ENCODE measurements at places on chromosomes 13 and 19.

DNA sequence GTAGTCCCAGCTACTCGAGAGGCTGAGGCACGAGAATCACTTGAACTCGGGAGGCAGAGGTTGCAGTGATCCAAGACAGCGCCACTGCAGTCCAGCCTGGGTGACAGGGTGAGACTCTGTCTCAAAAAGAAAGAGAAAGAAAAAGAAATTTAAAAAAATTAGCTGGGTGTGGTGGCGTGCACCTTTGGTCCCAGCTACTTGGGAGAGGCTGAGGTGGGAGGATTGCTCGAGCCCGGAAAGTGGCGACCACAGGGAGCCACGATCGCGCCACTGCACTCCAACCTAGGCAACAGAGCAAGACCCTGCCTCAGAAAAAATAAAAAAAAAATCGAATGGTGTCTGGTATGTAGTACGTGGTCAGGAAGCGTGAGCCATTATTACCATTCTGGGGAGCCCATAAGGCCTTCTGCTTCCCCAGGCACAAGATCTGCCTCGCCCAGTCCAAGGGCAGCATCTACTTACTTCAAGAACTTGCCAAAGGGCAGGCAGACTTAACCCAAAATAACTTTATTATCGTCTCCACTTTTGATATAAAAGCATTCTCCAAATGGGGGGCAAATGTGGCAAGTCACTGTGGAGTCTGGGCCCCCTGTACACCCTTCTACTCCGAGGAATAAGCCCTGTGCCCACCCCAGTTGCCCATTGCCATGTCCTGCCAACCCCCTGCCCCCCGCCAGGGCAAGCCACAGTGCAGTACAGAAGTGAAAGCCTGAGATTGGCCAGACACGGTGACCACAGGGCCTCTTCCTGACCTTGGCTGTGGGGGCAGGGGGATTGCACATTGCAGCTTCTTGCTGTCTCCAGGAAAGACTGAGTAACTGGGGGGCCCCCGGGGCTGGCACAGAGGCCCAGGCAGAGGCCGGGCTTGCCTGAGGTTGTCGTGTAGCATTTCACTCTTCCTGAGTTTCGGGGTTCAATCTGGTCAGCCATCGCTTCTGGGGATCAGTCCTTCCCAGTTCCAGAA is 12.6 kb downstream of the CCL25 start:
- no peak for DNase-seq

DNA sequence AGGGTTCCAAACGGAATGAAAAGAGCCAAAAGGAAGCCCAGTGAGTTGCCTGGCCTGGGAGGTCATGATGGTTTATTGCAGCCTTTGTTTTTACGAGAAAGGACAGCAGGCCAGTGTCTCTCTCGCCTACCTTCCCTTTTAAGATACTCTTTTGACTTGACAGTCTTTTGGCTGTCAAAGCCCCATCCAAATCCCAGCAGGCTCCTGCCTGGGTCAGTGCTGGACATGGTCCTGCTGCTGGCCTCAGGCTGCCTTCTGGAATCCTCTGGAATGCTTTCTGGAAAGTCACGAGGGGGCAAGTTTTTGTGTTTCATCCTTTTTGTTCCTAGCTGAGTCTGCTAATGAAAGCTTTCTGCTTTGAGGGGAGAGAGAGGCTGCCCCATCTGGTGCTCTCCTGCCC is 444.8 kb downstream of the OLFM4 start:
- DNase-seq, result no peak

GRCh38 chr13:113272031-113272430 is 25.0 kb upstream of the LAMP1 start:
- DNase-seq, result no peak

DNA sequence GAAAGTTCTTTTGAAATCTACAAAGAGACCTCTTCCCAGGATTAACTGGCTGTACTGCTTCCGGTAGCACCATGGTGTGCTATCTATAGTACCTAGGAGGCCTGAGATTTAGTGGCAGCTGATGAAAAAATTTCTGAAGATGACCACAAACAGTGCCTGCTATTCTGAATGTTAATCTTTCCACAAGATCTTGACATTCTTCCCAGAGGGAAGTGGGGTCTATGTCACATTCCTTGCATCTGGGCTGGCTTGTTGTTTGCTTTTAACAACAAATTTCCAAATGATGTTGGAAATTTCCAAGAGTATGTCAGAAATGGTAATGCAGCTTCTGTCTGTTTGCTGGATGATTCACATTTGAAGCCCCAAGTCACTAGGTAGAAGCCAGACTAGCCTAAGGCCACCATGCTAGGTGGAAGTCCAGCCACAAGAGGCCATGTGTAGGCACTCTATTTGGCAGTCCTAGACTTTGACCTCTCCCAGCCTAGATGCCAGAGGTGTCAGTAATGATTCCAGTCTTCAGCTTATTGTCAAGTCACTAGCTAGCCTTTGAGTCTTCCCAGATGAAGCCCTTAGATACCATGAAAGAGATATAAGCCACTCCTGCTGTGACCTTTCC is 22.1 kb downstream of the SPART start:
- no peak for DNase-seq

GRCh38 chr19:7215176-7215575 is 79.0 kb downstream of the INSR start:
- DNase-seq, result no peak
